MV-4-11 (cell line): ENCODE measurements at places on chromosomes 3 and 15.

- DNase-seq: no peak
Measured at GRCh38 chr15:63677778-63678177, 80.6 kb downstream of the FBXL22 start.

DNA sequence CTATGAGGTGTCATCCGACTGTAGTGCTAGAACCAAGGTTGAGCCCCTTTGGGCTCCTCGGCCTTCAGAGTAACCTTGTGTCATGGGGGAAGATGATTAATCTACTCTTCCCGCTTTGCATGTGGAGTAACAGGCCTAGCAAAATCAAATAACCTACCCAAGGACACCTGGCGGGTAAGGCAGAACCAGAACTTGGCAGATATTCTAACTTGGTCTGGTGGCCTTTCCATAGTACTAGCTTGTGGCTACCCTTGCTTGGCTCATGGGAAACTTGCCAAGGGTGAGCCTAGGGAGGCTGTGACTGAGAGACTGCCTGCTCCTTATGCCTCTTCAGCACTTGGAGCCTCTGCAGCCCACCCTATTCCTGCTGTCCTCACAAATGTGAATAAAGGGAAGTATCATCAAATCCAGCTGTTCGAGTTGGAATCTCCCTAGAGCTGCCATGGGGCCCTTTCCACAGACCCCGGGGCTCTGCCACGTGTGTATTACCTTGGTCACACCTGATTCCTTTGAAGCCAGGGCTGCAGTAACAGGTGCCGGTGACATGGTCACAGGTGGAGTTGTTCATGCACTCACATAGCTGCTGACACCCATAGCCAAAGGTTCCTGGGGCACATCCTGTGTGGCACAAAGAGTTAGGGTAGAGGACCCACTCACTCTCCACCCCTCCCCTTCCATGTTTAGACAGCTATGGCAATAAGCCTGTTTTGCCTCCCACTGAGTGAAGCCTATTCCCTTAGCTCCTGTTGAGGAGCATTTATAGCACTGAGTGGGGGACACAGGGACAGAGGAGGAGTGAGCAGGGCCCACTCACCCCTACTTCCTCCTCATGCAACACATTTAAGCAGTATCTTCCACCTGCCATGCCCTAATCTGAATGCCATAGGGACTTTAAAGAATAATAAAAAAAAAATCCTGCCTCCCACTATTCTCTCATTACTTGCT lies 46.0 kb downstream of the RAB11A start:
- no peak for DNase-seq

- DNase-seq: no peak
Measured at GRCh38 chr15:41828807-41829141, 882 bp downstream of the JMJD7 start.

DNA sequence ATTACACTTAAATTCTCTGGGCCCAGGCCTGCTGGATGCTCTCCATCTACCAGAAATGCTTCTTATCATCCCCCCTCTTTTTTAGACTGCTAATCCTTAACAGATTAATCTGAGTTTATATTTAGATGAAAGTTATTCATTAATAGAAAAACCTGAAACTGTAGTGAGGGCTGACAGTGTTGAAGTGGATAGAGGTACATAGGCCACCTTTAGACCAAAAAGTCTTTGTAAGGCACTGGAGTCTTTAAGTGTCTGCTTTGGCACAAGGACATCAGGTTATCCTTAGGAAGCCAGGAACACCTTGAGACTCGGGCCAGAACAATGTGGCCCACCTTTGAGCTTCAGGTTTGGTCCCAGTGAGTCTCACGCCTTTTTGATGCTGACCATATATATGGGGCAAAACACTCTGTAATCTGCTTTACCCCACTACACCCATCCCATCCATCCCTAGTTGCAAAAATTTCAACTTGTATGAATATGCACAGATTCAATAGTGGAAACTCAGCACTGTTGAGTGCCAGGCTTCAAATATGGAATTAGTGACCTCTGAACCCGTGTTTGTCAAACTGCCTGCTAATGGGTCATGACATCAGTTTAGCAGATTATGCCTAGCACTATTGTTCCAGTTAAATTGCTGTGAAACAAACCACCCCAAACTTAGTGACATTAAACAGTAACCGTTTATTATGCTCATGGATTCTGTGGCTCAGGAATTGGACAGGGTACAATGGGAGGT lies 44.0 kb downstream of the PDE8A start:
- DNase-seq: no peak

DNA sequence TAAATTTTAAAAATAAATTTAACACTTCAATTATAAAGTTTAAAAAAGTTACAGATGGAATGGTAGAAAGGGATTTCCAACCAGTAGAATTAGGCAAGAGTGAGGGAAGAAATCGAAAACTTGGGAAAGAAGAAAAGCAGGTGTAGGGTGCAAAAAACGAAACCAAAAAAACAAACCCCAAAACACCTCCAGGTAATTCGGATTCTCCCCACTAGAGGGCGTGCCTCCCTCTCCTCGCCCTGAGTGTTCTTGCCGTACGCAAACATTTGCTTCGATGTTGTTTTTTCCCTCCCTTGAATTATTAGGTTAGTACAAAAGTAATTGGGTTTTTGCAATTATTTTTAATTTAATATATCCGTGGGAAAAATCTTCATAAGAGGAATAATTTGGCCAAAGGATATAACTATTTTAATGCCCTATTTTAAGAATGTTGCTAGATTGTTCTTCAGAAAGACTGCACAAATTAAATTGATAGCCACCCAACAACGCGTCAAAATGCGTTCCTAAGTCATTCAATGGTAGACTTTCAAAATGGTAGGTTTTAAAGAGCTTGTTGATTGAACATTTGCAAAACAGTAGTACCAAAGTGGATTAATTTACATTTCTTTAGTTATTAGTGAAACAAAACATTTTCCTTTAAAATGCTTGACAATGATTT lies 63.7 kb downstream of the SLC30A4 start:
- peak; percentile 20 for DNase-seq

GRCh38 chr3:160852856-160853255 lies 96.8 kb downstream of the PPM1L start:
- DNase-seq: no peak

DNA sequence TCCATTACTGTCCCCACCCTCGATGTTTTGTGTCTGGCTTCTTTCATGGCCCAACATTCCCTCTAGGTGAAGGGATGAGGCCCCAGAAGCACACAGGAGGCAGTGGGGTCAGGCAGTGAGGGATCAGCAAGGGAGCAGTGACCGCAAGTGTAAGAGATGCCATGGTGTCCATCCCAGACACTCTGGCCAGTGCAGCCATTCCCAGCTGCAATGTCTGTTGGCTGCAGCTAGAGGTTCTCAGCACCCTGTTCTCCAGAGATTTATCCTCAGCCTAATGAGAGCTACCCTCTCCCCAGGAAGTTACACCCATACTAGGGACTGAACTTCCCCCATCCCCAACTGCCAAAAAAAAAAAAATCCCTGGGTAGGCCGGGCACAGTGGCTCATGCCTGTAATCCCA lies 40.2 kb downstream of the TRANK1 start:
- DNase-seq: peak; percentile 40

DNA sequence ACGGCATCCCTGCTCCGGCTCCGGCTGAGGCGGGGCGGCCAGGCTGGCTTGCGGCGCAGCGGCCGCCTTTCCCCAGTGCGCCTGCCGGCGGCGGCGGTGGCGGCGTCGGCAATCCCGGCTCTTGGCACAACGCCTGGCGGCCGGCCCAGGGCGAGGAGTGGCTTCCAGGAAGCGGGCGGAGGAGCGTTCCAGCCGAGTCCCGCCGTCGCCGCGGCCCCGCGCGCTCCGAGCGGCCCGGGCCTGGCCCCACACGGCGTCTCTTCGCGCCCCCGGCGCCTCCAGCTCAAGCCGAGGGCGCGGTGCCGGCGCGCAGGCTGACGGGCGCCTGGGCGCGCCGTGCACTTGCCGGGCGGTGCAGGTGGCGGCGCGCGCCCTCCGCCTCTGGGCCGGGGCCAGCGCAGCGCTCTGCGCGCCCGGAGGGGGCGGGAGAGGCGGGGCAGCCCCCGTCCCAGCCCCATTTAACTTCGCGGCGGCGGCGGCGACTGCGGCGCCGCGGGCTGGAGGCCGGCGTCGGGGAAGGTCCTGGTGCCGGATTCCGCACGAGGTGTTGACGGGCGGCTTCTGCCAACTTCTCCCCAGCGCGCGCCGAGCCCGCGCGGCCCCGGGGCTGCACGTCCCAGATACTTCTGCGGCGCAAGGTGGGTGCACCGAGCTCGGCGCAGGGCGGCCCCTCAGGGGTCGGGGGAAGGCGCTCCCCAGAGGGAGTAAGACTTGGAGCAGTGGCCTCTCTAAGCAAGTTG lies at the start of gene ADAMTSL3:
Gene ADAMTSL3 (plus strand): TSS at position 485 of the 740 bp plus-strand sequence. CDS start 1,639 bp downstream, outside the sequence.
- no peak for DNase-seq

DNA sequence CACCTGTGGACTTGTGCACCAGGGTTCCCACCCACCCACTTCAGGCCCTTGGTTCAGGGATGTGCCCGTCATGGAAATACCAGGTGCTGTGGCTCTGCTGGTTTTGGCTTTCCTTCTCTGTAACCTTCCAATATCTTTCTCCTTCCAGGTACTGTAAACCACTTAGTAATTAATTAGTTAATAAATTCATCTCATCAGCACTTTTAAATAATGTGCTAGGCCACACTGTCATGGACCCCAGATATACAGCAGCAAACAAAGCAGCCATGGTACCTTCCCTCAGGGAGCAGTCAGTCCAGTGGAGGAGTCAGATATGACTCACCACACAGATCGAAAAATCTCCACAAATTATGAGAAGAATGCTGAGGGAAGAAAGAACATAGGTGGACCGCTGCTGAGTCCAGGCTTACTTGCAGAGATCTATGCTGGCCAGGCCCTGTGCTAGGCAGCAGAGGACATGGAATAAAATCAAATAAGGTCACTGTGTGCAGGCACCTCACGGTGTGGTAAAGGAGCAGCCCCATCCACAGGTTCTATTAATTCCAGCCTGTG lies 6.8 kb upstream of the GATA2 start:
- DNase-seq: no peak

- peak; percentile 7 for DNase-seq
Measured at GRCh38 chr3:194785315-194785714, 99.6 kb downstream of the FAM43A start.

- DNase-seq: no peak
Measured at GRCh38 chr15:90451053-90451850, 63.2 kb downstream of the IQGAP1 start.

DNA sequence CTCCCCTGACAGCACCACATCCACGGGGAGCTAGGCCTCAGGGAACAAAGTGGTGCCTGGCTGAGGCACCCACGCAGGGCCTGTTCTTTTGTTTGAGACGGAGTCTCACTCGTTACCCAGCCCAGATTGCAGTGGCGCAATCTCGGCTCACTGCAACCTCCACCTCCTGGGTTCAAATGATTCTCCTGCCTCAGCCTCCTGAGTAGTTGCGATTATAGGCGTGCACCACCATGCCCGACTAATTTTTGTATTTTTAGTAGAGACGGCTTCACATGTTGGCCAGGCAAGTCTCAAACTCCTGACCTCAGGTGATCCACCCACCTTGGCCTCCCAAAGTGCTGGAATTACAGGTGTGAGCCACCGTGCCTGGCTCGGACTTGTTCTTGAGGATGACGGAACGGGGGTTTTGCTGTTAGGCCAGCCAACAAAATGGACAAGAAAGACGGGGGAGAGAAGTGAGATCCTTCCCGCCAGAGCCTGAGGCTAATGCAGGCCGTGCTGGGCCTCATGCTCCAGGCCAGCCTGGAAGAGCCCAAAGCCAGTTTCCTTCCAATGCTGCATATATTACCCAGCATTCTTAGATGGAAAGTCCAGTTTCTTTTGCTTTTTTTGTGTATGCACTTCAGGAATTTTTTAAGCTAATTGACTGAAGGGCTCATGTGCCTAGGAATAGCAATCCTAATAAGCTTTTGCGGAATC lies 28.1 kb upstream of the FURIN start:
- DNase-seq: no peak

DNA sequence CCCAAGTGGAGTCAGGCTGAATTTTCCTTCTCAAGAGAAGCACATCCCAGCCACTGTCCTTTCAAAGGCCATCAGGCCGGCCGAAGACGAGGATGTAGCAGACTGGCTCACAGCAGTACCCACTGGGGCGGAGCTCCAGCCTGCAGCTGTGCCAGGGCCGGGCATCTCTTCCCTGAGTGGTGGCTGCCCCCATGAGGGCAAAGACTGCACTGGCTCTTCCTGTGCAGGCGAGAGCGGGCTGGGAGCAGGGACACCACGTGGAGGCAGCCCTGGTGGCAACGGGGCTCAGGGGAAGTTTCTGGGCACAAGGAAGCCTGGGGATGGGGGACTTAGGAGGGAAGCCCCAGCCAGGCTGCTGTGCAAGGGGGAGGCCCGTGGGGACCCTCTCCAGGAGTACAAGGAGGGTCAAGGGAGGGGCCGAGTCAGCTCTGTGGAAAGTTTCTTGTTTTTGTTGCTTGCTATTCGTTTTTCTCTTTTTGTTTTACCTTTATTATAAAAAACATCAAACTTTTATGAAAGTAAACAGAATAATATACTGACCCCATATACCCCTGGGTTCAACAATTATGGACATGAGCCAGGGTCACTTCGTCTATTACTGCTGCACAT lies 66.1 kb downstream of the RPN1 start:
- DNase-seq: peak; percentile 86

DNA sequence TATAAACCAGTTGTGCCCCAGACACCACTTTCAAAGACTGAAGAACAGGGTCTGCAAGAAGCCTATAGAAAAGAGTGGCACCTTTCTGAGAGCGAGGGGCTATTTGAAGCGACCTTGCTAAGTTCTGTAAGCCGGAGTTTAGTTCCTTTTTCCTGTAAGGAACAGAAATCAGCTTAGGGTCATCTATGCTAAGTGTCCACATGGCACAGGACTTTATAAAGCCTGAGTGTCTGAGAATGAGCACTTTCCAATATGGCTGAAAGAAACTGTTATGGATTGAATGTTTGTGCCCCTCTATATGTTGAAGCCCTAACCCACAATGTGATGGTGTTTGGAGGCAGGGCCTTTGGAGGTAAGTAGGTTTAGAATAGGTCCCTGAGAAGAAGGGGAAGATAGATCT lies 4.0 kb upstream of the A4GNT start:
- peak; percentile 68 for DNase-seq

- DNase-seq: no peak
Measured at GRCh38 chr3:32181365-32181764, 57.1 kb upstream of the CMTM8 start.

DNA sequence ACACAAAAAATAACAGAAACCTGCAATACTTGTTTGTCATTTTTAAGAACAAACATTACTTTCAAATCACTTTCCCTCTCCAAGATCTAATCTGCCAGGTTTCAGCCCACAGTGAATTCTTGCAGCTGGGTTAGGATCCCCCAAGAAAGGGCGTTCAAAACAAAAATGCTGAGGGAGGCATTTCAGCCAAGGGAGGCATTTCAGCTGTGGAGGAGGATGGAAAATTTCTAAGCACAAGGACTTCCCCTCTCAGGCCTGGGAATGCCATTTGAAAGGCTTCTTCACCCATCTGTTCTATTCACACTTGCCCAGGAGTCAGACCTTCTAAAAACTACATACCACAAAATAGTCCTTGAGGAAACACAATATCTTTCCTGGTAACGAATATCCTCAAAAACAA lies 69.1 kb downstream of the P3H2 start:
- no peak for DNase-seq

- DNase-seq: peak; percentile 65
Measured at GRCh38 chr15:78422571-78423340, 15.3 kb upstream of the IREB2 start.

- no peak for DNase-seq
Measured at GRCh38 chr3:112974178-112974517, 755 bp downstream of the CD200R1 start.
